WERI-Rb-1 (cell line): ENCODE measurements at places on chromosomes 1 and 21.

GRCh38 chr1:37094302-37094701 is 60.0 kb upstream of the GRIK3 start:
- DNase-seq: no peak

GRCh38 chr1:119861547-119861946 is 34.8 kb downstream of the ADAM30 start:
- DNase-seq: no peak

- DNase-seq: no peak
Measured at GRCh38 chr1:193181985-193182384, 4.4 kb downstream of the B3GALT2 start.

- DNase-seq: no peak
Measured at GRCh38 chr21:35855484-35855883, 204.8 kb downstream of the SETD4 start.

- DNase-seq: no peak
Measured at GRCh38 chr1:82515650-82516049, 714.9 kb downstream of the ADGRL2 start.

DNA sequence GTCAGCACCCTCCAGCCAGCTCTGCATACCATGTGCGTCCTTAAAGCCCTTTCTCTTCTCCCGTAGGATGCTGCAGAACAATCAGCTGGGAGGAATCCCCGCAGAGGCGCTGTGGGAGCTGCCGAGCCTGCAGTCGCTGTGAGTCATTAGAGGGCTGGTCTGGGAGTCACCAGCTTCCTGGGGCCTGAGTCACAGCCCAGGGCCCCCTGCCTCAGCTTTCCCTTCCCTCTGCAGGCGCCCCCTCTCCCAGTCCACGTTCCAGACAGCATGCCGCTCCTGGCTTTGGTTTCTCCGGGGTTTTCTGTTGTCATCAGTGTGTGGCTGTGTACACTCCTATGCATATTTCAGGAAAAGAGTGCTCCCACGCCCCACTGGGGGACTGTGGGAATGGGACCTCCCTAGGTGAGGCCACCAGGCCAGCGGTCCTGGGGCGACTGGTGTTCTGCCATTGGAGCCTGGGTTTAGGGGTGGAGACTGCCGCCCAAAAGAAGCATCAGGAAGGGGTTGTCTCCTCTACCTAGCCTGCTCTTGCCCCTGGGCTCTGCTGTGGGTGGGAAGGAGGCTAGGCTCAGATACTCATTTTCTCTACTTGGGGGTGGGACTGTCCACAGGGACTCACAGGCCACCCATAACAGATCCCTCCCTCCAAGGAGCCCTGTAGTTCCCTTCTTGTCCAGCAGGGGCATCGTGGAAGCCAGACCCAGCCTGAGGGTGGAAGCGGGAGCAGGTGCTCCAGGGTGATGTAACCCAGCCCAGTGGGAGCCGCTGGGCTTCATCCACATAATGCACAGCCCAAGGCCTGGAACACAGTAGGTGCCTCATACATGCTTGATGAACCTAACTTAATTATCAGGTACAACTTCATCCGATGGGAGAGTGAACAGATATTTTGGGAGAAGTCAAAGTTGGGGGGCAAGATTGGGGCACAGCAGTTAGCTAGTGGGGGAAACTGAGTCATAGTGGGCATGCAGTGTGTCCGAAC is 42.5 kb downstream of the LGR6 start:
- DNase-seq: peak; percentile 100

DNA sequence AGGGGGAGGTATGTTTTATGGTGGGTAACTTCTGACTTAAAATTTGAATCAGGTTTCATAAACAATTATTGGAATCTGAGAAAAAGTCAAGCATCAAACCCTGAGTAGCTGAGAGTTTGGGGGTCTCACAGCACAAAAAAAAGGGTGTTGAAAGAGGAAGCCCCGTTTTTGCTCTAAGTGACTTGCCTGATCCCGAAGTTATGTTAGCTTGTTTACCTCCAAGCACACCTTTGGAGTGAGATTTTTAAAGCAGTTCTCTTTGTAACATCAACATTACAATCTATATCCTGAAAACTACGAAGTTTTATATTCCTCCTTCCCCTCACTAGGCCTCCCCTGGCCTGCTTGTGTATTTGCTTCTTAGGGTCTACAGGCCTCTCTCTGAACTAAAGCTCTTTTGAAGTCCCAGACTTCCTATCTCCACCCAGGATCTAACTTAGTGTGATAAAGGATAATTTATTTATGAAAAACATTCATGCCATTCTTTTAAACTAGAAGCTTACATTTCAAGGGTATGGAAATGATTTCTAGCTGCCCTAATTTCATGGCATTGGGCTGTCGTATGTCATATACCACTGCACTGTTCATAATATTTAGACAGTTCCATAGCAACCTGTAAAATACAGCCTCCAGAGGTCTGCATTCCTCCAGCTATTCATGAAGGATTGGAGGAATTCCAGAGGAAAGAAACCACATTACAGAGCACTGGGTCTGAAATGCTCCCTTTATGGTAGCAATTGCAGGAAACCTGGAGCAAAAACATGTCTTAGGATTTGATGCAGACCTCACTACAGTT is 36.1 kb upstream of the RGS1 start:
- DNase-seq: no peak

- DNase-seq: no peak
Measured at GRCh38 chr1:245232931-245233330, 78.1 kb downstream of the KIF26B start.

- no peak for DNase-seq
Measured at GRCh38 chr1:67308136-67308535, 463 bp downstream of the IL12RB2 start.

DNA sequence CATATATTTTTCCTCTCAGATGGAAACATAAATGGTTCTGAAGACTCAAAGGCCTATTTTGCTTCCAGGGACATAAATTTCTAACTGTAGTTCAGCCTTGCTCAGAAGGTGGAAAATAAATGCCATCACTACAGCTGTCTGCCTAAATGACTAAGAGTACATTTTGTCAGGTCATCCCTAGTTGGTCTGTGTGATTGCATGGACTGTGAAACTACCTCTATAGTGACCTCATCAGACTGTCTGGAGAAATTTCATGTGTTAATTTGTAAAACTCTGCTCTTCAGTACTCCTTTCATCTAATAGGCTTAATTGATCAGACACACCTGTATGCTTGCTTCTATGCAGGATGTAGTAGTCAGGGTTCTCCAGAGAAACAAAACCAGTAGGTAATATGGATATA is 886.9 kb downstream of the AMY1C start:
- no peak for DNase-seq

DNA sequence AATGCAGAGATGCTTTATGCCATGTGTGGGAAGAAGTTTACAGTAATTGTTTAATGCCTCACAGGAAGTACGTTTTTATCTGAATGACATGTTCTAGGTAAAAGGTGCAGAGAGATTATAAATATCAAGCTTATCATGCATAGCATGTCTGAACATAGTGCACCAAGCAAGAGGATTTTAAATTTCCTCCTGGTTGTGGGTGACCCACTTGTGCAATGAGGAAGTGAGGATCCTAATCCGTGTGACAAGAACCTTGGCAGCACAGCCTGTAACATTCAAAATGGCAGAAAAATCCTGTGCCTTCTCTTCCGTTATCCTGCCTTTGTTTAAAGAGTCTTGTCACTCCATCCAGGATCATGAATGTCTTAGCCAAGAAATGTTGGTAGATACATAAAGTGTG is 75.6 kb downstream of the PLA2G4A start:
- DNase-seq: no peak

GRCh38 chr1:88730132-88730675 is 46.1 kb downstream of the PKN2 start:
- DNase-seq: no peak

DNA sequence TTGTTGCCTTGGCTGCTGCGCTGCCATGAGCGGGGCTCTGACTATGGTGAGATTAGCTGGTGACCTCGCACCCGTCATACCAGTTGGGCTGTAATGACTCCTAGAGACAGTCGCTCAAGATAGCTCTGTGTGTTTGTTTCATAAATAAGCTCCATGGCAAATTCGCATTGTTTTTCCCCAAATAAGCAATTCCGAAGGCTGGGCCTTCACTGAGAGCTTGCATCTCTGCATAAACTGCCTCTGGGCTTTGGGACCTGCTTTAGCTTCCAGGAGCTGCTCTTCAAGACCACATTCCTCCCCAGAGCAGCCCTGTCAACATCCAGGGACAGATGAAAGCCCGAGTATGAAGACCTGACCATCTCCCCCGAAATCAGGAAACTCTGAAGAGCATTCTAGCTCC is 40.7 kb upstream of the SCCPDH start:
- DNase-seq: no peak

GRCh38 chr1:193438312-193438711 is 251.9 kb upstream of the B3GALT2 start:
- DNase-seq: no peak

- no peak for DNase-seq
Measured at GRCh38 chr21:25752416-25752815, 17.6 kb downstream of the GABPA start.

DNA sequence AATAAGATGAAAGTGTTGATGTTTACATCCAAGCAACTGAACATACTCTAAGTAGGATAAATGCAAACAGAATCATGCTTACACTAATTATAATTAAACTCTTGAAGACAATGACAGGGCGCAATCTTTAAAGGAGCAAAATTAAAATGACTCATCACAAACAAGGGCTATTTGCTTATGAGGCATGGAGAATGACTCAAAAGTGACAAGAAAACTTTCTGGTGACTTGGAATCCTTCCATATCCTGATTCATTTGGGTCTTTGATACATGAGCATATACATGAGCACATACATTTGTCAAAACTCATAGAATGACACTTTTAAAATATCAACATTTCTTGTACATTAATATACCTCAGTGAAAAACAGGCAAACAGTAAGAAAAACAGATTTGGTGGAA is 1632.3 kb downstream of the KCNT2 start:
- no peak for DNase-seq

DNA sequence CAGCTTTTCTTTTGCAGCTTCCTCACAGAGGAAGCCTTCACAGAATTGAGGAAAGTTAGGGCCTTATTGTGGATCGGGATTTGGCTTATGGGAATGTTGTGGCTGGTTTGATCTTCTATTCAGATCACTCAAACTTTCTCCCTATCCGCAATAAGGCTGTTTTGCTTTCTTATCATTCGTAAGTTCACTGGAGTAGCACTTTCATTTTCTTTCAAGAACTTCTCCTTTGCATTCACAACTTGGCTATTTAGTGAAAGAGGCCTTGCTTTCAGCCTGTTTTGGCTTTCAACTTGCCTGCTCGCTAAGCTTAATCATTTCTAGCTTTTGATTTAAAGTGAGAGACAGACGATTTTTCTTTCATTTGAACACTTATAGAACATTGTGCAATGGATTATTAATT is 181.9 kb upstream of the B3GALT2 start:
- no peak for DNase-seq

- DNase-seq: no peak
Measured at GRCh38 chr1:220572416-220572815, 44.5 kb downstream of the MARK1 start.

- no peak for DNase-seq
Measured at GRCh38 chr21:25496825-25497482, 110.3 kb downstream of the MRPL39 start.

DNA sequence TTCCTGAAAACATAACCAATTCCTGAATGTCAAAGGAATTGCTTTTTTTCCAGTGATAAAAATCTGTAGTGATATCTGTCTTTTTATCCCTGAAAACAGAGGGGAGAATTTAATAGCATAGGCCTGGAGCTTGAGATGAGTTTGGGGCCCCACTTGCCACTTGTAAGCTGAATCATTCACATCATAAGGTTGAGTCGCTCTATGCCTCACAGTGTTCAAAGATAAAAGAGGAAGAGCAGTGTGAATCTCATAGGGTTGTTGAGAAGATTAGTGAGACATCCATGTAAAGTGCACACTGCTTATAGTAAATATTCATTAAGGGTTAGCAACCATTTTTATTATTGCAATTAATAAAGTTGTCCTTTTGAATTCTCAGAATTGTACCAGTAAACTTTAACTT is 271.3 kb downstream of the DNM3 start:
- DNase-seq: no peak

DNA sequence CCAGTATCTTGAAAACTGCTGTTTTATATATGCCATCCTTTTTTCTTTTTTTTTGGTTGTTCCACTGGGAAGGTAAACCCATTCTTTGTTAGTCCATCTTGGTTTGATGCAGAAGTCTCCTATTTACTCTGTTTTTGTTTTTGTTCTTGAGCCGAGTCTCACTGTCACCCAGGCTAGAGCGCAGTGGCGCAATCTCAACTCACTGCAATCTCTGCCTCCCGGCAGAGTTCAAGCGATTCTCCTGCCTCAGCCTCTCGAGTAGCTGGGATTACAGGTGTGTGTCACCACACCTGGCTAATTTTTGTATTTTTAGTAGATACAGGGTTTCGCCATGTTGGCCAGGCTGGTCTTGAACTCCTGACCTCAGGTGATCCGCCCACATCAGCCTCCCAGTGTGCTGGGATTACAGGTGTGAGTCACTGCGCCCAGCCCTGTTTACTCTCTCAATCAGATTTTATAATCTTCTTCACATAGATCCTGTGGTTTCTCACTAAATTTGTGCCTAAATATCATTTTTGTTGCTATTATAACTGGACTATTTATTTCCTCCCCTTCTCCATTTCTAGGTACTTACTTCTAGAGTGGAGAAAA is 12.5 kb downstream of the SYF2 start:
- DNase-seq: no peak

- DNase-seq: no peak
Measured at GRCh38 chr1:61289232-61290098, 207.1 kb downstream of the NFIA start.

DNA sequence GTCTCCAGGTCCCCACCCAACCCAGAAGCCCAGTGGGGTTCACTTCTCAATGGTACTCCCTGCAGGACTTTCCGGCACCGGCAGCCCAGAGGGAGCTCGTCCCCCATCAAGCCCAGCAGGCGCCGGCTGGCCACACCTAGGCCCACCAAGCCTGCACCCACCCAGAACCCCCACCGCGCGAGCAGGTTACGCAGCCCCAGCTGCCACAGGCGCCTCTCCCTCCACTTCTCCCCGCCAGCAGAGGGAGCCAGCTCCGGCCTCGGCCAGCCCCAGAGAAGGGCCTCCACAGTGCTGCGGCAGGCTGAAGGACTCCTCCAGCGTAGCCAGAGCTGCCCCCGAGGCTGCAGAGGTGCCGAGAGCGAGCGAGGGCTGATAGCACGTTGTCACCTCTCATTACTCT is 722.3 kb downstream of the PLA2G4A start:
- DNase-seq: no peak

GRCh38 chr1:24329331-24329730 is 10.2 kb downstream of the GRHL3 start:
- no peak for DNase-seq

- no peak for DNase-seq
Measured at GRCh38 chr1:243693800-243694199, 156.2 kb downstream of the AKT3 start.

- DNase-seq: no peak
Measured at GRCh38 chr21:39650801-39651200, 38.1 kb downstream of the B3GALT5 start.

DNA sequence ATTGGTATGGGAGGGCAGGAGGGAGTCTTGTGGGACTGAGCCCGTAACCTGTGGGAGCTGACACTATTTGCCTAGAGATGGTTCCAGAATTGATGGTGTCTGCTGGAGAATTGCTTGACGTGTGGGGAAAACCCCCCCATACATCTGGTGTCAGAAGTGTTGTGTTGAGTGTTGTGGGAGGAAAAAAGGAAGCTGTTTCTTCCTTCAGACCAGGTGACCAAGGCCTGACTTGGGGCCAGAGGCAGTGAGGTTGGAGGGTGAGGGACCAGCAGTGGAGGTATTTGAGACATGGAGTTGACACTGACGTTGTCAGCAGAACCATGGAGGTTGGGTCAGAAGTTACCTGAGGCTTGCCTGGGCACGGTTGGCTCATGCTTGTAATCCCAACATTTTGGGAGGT is 8.3 kb downstream of the SHISAL2A start:
- no peak for DNase-seq

GRCh38 chr1:192557841-192558595 is 17.6 kb upstream of the RGS1 start:
- DNase-seq: no peak
